ENCODE measurements at places on chromosomes 5 and 9.

GRCh38 chr9:127204771-127205470, 59.7 kb upstream of the GARNL3 start:
- no peak for DNase-seq

- no peak for DNase-seq
Measured at GRCh38 chr9:81893929-81894328, 34.3 kb upstream of the SPATA31D4 start.

DNA sequence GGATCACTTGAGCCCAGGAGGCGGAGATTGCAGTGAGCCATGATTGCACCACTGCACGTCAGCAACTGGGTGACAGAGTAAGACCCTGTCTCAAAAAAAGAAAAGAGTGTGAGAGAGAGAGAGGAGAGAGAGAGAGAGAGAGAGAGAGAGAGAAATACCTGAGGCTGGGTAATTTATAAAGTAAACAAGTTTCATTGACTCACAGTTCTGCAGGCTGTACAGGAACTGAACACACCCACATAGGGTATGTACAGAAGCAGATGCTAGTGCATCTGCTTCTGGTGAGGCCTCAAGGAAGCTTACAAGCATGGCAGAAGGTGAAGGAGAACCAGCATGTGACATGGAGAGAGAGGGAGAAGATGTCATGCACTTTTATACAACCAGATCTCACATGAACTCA, 46.4 kb upstream of the CHD1 start:
- DNase-seq, result no peak

DNA sequence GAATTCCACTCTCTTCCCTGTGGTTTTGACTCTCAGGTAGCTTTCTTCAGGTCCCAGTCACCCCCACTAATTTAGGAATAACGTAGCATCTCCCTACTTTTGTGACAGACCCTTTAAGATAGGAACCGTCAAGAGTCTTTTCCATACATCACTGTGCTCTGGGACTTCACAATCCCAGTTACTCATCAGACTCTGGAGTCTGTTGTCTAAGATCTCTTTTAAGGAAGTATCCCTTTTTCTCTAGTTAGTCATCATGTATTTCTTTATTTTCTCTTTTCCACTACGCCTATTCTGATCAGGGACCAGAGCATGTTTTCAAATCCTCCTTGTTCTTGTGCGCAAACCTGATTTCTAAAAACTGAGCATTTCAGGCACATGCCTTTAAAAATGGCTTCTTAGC, 143.0 kb downstream of the GOLPH3 start:
- no peak for DNase-seq

GRCh38 chr9:101578378-101578777, 16.4 kb downstream of the PPP3R2 start:
- DNase-seq, result no peak

DNA sequence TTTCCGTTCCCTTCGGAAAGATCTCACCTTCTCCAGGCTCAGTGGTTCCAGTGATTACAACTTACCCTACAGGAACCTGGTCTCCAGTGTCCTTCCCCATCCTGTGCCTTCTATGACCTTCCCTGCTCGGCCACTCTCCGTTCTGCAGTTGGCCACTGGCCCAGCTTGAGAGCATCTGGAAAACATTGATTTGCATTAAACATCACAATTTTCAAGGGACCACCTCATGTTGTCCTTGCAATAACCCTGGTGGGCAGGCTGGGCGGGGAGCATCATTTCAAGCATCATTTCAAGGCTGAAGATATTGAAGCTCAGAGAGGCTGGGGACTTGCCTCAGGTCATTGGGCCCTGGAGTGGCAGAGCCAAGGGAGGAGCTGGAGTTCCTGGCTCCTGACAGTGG, 177.4 kb downstream of the SEC61B start:
- DNase-seq, result no peak

Measured in suprapubic skin (tissue), 4 donors.